Midbrain (tissue), 1 donor: ENCODE measurements at places on chromosomes 5 and 9.
A peak's percentile ranks its signal among the peaks of the same experiment; 100 is the strongest.

DNA sequence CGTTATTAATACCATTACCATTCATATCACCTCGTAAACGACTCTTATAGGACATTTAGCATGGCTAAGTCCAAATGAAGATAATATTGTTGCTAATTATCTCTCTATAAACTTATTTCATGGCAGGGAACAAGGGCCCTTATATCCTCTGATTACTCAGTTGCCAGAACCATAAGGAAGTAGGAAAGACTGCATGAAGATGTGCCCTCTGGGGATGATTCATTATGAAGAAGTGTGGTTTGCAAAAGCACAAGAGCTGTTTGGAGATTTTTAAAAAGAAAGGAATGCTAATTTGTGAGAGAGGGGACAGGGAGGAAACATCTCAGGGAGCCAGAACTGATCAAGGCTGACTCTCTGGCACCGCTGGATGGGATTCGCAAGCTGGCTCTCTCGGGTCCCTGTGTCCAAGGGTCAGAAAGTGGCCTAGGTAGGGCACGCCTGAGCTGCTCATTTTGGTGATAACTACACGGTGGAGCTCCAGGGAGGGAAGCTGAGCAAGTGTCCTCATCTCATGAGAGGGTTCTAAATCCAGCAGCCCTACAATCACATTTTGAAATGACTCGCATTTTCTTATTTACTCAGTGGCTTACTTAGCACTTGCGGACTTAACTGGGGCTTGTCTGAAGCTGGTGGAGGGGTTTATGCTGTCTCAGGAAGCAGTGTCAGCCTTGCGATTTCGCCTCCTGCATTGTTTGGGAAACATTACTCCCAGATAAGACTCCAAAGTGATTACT lies 136.8 kb downstream of the C5orf15 start:
- DNase-seq = no peak

DNA sequence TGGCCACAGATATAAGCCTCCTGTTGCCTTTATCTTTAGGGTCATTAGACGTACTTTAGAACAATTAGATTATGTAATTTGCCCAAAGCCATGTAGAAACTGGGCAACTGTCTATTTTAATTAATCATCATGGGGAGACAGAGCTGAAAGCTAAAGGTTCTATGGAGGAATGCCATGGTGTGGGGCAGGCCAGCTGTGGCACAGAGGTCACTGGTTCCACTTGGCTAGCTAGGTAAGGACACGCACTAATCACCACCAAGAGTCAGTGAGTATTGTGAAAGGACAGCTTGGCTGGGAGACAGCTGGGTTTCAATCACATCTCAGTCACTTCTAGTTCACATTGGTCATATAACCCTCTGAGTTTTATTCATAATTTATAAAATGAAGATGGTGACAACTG lies 81.7 kb downstream of the HMHB1 start:
- DNase-seq = no peak

- DNase-seq = no peak
Measured at GRCh38 chr5:131720714-131721113, 76.1 kb downstream of the FNIP1 start.

DNA sequence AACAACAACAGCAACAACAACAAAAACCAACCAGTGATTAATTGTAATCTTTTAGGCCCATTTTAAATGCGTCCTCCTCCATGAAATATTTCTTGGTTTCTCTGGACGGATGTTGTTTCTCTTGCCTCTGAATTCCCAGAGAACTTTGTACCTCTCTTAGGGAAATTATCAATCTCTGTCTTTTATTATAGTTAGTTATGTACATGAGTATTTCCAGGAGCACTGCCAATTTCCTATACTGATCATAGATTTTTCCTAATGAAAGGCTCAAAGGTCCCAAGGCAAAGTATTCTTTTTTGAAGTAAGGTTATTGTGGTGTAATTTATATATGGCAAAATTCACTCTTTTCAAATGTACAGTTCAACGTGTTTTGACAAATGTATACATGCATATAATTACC lies 20.4 kb upstream of the PALM2AKAP2 start:
- DNase-seq = no peak

GRCh38 chr9:123046406-123047195 lies 13.1 kb downstream of the GPR21 start:
- no peak for DNase-seq

DNA sequence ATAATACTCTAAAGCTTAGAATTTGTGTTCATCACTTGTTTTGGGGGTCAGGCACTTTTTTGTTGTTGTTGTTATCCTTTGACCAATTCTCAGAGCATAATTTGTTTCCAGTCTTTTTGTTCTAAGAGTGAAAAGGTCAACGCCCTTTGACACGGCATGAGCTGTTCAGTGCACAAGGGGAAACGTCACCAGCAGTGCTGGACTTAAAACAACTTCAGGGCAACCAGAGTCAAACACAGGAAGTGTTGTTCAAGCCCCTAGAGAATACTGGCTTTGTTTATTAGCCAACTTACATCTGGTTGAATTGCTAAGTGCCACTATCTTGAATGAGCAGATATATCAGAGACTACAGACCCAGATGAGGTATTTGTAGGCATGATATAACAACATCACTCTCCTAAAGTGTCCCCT lies 368.9 kb downstream of the TMEM161B start:
- DNase-seq = peak; percentile 81

GRCh38 chr5:78671609-78672008 lies 23.0 kb upstream of the LHFPL2 start:
- no peak for DNase-seq

- no peak for DNase-seq
Measured at GRCh38 chr9:114694146-114694545, 12.2 kb upstream of the TEX48 start.

- no peak for DNase-seq
Measured at GRCh38 chr5:125381290-125381689, 634.9 kb upstream of the ZNF608 start.

- DNase-seq = no peak
Measured at GRCh38 chr9:20369391-20369790, 252.9 kb downstream of the MLLT3 start.

- DNase-seq = no peak
Measured at GRCh38 chr9:102700936-102701335, 294.2 kb upstream of the CYLC2 start.

GRCh38 chr5:64019746-64020145 lies 57.5 kb upstream of the HTR1A start:
- no peak for DNase-seq

- DNase-seq = no peak
Measured at GRCh38 chr5:39426746-39427105, 1.9 kb upstream of the DAB2 start.

- no peak for DNase-seq
Measured at GRCh38 chr5:169429044-169429443, 128.1 kb upstream of the SLIT3 start.

- DNase-seq = no peak
Measured at GRCh38 chr5:90289837-90290236, 119.7 kb downstream of the CETN3 start.

GRCh38 chr5:179253730-179254129 lies 91.5 kb downstream of the ADAMTS2 start:
- no peak for DNase-seq

GRCh38 chr5:84354101-84354500 lies 30.6 kb downstream of the EDIL3 start:
- DNase-seq = no peak

DNA sequence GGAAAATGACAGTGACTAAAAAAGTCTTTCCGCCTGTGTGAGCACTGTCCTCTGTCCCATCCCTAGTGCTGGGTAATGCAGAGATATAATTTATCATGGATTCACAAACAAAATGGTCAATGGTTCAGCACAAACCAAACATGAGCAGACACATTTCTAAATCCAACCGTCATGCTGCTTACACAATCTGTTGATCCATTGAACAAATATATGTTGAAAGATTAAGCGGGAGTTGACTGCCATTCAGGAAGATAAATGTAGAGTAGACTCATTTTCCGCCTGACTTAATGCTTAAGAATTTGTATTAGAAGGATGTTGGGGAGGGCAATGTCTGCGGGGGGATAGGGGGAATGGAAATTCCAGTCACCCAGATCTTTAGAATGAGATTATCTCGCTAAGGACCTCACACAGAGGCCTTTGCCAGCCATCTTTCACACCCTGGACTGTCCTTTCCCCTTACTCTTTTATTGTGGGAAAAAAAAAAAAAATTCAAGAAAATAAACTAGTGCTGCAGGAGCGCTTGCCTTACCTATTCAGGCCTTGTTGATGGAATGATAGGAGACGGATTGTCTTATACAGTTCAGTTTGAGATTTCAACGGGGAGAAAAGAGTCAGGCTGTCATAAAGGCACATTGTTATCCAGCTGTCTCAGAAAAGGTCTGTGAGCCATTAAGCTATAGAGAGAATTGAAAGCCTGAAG lies 153.7 kb downstream of the TLE1 start:
- no peak for DNase-seq

- DNase-seq = no peak
Measured at GRCh38 chr5:42887097-42887496, 75.4 kb upstream of the SELENOP start.

- no peak for DNase-seq
Measured at GRCh38 chr9:77561331-77562018, 86.6 kb downstream of the GNA14 start.

DNA sequence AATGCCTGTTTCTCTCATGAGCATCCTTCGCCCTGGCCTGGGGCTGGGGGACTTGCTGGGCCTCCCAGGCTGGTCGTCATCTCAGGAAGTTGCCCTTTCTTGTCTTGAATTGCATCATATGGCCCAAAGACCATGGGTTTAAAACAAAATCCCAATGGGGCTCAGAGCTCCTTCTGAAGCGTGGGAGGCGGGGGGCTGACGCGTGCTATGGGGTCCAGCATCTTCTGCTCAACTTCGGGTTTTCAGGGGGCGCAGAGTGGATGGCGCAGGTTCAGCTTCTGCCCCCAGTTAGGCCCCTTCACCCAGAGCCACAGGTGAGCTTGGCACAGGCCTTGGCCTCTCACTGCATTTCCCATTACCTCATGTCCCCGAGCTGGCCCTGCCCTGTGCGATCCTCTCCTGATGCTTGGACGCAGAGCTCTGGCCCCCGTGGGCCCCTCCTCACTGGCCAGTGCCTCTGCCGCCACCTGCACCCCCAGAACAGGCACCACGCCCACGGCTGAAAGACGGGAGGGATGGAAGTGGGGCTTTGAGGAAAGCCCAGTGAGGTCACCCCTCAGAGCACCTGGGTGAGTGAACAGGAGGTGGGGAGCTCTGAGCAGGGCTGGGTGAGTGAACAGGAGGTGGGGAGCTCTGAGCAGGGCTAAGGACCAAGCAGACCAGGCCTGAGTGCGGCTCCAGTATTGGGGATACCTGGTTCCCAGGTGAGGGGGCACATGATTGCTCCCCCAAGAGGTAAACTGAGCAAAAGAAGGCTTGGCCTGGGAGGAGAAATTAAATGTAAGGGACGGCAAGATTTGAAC lies 56.0 kb downstream of the TRIP13 start:
- no peak for DNase-seq

DNA sequence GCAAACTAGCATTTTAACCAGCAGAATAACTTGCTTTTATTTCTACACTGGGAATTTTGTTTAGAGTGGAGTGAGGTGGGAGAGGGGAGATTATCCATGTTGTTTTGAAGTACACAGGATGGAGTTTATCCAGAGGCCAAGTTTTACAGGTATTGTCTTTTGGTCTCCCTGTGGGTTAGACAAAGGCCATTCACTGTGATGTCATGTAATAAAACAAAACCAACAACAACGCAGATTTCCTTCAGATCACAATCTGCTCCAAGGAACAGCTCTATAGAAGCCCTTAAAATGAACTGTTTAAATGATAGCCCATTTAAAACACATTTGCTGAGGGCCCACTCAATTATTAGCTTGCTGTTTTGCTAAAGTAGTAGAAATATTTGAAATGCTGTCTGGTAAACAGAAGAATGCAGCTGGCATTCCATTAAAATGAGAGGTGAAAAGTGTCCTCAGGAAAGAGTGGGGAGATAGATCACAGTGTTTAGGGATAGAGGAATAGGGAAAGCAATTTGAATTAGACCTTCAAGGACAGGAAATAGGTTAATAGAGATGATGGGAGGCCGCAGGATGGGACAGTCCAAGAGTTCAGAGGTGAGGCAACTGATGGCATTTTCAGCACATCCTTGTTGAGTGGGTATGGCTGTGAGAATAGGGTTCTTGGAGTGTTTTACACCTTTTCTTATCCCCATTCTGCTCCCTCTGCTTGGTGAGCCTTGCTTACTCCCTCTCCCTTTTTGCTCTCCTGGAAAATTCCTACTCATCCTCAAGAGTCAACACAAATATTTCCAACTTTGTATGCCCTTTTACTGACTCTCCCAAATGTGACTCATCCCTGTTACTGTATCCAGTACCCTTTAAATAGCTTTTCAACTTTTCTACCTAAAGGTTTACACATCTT lies 140.1 kb upstream of the NR3C1 start:
- DNase-seq = no peak

- DNase-seq = no peak
Measured at GRCh38 chr9:88378317-88378716, 9.9 kb upstream of the SPIN1 start.

- peak; percentile 44 for DNase-seq
Measured at GRCh38 chr5:108003178-108003577, 332.4 kb upstream of the EFNA5 start.

DNA sequence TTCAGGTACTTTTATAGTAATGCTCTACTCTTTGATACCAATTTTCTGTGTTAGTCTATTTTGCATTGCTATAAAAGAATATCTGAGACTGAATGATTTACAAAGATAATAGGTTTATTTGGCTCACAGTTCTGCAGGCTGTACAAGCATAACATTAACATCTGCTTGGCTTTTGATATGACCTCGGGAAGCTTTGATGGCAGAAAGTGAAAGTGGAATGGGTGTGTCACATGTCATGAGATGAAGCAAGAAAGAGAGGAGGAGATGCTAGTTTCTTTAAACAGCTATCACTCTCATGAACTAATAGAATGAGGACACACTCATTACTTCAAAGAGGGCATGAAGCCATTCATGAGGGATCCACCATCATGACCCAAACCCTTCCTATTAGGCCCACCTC lies 270.9 kb upstream of the IL12B start:
- no peak for DNase-seq

DNA sequence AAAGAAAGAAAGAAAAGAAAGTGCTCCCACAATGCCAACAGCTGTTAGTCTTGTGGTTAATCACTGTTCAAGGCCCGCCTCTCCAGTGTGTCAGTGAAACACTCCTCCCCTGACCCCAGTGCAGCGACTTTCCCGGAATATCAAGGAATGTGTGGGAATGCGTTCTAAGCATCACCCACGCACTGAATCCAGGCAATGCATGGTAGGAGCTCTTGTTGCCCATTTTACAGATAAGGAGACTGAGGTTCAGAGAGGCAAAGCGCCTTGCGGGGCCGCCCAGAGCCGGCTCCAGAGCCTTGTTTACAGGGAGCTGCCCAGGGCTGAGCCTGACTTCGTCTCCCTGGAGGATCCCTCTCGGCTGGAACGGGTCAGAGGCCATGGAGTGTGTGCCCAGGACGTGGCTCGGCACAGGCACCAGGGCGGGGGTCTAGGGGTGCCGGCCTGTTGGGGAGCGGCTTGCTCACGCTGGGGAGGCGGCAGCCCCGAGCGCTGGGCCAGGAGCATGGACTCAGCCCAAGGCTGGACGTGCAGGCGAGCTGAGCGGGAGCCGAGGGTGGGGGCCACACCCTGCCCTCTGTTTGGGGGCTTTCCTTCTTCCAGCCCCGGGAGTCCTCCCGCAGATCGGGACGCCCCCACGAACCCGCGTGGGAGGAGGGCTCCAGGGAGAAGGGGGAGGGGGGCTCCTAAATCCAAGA lies 823 bp downstream of the ST6GALNAC6 start:
- no peak for DNase-seq
